ENCODE measurements at places on chromosomes 2 and 18.

DNA sequence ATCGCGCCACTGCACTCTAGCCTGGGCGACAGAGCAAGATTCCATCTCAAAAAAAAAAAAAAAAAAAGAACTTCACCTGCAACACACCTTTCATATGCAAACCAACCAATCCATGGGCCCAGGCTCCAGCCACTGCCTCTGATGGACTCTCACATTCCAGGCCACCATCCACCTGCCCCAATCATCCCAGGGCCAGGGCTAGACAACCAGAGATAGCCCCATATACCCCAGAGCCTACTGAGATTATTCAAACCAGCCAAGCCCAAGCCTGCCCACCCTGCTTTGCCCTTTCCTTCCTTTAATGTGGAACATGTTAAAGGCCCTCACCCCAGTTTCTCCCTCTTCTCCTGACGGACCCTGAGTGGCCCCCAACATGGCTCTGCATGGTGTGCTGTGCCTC is 57.0 kb downstream of the MRPL35 start:
- DNase-seq: no peak

DNA sequence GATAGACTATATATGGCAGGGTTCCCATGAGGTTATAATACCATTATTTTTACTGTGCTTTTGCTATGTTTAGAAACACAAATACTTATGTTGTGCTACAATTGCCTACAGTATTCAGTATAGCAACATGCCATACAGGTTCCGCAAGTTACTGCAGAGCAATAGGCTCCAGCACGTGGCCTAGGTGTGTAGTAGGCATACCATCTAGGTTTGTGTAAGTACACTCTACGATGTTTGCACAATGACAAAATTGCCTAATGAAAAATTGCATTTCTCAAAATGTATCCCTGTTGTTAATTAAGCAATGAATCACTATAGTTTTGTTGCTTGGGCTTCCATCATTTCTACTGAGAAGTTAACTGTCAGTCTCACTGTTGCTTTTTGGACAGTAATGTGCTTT is 9.8 kb downstream of the CD302 start:
- DNase-seq: no peak

DNA sequence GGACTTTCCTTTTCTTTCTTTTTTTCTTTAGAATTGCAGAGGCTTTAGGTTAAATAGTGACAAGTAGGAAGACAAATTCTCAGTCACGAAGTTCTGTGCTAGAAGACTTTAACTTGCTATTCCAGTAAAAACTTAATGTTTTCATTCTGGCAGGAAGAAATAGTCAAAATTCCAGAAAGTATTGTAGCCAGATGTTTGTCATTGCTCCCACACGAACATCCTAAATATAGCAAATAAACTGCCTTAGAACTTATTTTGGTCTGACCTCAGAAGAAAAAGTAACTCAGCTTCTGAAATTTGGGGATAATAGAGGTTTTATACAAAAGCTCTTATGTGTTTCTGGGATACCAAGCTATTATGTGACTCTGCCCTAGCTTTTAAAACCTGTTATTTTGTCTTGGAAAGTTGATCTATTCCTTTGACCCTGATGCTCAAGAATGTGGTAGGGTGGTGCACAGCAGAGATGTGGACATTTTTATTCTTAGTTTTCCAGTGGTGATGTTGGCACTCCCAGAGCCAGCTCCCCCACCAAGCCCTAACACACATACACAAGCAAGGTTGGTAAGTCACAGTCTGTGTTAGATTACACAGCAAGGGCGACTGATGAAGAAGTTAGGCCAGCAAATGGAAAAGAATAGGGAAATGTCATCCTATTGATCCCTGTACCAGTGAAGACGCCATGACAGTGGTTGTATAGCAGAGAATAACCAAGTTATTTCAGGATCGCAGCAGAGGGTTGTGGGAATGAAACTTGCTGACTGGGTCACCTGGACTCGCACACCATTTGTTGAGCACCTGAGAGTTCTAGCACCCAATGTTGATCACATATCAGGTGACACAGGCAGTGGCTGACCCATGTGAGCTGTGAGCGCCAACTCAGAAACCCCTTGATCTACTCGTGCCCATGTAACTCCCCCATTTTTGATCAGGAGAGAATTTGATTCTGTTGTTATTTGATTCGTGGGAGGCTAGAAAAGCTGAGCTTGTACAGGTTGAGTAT is 23.7 kb downstream of the FARP2 start:
- peak; percentile 64 for DNase-seq

DNA sequence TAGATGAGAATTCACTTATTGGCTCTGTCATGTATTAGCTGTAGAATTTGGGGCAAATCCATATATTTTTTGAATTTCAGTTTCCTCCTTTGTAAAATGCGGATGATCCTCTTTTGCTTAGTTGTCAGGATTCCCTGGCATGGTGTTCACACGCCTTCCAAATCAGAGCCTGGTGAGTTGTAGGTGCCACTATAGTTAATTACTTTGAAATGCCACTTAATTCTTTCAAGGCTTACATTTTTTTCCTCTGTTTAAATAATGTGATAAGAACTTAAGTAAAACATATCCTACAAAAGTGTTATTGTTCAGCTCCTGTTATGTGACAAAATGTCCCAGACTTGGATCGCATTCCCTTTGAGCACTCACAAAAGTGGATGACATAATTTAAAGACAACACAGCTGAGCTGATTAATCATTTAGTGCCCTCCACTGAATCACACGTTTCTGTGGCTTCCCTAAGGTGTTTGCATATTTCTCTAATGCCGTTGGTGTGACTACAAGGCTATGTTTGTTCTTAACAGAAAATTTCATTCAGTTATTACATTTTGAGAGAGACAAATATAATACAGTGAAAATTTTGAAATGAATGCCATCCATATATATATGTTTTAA is 471.2 kb upstream of the CHST9 start:
- DNase-seq: no peak

DNA sequence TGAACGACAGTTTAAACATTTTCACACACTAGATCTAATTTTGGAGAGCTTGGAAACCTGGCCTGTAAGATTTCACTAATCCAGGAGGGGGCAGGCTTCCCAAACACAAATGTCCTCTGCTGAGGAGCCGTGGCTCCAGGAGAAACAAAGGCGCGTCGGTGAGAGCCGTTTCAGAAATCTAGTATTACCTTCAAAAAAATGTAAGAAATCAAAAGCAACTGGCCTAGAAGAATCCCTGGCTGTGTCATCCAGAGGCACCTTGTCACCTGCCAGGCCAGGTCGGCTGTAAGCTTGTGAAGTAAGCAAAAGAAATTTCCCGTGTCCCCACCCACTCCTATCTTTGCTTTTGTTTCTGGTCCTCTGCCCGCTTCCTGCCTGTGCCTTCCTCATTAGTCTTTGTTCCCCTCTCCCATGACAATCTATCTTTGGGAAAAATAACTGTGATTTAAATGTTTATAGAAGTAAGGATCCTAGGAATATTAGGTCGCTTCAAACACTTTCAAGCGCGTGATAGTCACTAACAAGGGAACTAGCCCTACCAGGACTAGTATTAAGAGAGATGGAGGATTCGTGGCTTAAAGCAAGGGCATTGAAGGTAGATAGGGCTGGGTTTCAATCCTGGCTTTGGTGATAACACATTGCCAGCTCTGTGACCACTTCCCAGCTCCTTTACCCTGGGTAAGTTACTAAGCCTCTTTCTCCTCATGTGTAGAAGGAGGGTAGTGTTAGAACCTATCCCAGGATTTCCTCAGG is 99.5 kb upstream of the STK39 start:
- DNase-seq: peak; percentile 72

GRCh38 chr2:222038067-222038802 is 260.6 kb downstream of the PAX3 start:
- DNase-seq: peak; percentile 26

DNA sequence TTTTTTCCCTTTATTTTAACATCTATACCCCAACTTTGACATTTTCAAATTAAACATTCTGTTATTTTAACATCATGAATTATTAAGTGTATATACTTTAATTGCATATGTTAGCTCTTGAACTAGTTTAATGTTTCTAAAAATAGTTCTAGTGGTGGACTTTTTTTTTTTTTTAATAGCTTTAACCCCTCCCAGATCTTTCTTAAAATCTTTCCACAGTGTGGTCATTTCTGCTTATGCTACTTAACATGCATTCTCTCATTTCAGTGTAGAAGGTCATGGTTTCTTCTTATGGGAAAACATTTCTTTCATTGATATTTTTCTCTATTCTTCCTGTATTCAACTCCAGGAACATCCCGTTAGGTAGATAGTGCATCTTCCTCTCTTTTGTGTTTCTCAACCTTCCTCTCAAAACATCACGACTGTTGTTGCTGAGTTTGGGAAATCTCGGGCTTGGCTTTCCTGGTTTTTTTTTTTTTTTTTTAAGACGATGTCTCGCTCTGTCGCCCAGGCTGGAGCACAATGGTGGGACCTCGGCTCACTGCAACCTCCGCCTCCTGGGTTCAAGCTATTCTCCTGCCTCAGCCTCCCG is 849 bp upstream of the TMEM18 start:
- DNase-seq: no peak

- no peak for DNase-seq
These were observed 140.9 kb downstream of the DTNB start for GRCh38 chr2:25532521-25532920.

DNA sequence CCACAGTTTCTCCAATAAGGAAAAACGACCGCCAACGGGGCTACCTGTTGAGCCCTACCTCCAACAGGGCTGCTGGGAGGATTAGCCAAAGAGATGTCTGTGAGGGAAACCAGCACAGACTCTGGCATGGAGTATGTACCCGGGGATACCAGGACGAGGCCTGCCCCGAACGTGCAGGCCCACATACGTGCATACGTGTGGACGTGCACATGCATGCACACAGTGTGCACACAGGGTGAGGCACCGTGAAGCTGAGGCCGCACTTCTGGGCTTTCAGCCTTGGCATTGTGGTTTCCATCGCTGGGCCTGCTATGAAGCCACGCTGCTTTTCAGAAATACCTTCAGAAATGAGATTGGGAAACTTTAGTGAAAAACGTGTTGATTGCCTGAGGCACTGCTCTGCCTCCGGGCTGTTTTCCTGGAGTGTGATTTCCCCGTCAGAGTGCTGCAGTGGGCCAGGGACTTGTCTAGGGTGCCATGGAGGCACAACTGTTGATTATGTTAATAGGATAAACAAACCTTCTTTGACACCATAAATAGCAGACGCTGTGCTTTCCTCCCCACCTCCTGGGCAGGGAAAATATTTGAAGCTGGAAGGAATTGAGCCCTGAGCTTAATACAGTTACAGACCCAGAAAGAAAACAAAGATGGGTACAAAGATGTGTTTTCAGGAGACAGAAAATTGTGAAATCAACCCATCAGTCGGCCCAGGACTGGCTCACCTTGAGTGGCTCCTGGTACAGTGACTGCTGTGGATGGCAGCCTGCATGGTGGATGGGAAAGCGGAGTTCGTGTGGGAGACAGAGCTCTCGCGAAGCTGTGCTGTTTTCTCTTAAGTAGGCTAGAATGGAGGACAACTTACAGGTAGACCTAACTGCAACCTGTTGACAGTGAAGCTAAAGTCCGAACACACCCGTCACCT is 182.3 kb downstream of the FAM210A start:
- no peak for DNase-seq

- DNase-seq: no peak
These were observed 638.1 kb downstream of the DSC3 start for GRCh38 chr18:30404422-30404821.

DNA sequence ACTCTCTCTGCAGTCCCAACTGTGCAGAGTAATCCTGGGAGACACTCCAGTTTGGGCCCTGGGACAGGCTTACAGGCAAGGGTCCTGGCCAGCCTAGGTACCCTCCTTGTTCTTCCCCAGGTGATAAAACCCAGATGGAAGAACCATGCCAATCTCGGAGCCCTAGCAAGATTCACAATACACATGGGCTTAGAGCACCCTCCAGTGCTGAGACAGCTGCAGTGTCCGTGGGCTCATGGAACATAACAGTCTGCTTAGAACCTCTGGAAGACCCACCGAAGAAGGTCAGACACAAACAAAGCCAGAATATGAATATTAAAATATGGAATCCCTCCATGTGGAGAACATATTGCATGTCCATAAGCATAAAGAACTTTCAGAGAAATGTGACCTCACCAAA is 568.1 kb downstream of the KCNJ3 start:
- no peak for DNase-seq

- peak; percentile 17 for DNase-seq
These were observed 649.1 kb downstream of the NYAP2 start for GRCh38 chr2:226048611-226049010.

- DNase-seq: no peak
These were observed 617.0 kb downstream of the LRP1B start for GRCh38 chr2:141513853-141514252.

DNA sequence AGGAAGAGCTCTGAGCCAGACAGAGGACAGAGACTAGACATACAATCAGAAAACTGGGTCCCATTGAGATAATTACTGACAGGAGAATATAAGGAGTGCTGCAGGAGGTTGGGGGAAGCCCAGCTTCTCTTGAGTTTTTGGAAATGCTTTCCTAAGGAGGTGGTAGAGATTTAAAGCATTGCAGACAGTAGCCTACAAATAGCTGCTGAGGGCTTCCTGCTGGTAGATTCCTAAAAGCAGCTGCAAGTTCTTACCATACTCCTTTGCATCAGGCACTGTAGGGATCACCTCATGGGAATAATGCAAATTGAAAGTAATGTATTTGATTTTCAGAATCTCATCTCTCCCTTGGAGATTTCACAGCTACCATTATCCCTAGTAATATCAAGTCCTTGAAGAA is 902.6 kb upstream of the GCFC2 start:
- DNase-seq: no peak

DNA sequence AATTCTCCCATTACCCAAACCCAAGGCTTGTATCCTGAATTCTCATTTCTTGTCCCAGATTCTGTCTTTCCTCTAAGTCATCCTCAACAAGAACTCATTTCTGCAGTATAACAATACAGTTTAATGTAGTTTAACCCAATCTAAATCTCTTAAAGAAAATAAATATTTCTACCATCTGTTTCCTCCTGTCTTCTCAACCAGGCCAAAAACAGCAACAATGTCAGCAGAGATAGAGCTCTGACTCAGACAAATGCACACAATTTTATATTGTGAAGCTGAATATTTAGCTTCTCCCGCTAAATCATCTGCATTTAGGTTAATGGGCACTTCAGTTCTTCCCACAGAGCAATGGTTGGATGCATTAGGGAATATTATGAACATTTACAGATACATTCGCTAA is 35.7 kb upstream of the KYNU start:
- no peak for DNase-seq

DNA sequence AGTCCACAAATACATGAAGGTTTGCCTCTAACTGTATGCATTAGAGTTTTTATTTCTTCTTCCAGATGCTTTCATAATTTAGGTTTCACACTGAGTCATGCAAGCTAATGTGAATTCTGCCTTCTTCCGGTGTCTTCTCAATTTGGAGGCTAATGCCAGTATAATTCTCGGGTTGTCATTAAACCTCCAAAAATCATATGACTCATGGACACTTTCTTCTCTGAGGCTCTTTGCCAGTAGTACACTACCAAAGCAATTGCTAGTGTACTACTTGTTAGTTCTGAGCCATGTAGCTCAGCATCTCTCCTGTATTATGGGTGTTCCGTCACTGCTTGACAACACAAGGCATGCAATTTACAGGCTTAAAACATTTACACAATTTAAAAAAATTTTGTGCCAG is 137.1 kb downstream of the VWC2L start:
- DNase-seq: no peak
